ENCODE measurements at places on chromosomes 16 and 17.

- DNase-seq: no peak
Measured at GRCh38 chr17:78268191-78268874, 36.9 kb downstream of the TMEM235 start.

DNA sequence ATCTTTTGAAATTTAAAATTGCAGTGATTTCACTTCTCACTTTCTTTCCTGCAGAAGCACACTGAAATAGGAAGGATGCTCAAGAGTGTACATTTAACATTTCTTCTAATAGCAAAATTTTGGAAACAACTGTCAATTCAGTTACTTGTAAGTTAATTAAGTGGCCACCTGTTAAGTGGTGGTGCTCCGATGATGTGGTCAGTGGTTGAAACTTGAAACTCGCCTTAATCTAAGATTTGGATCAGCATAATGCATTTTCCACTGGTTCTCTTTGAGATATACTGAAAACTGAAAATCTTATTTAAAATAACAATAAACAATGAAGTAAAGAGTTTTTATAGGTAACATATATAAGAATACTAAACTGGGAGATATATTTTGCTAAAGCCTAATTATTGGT, 7.0 kb upstream of the MYH8 start:
- DNase-seq: no peak

GRCh38 chr16:61547626-61548025, 488.6 kb downstream of the CDH8 start:
- DNase-seq: no peak

GRCh38 chr16:31476303-31477219, 4.6 kb downstream of the TGFB1I1 start:
- peak; percentile 84 for DNase-seq

DNA sequence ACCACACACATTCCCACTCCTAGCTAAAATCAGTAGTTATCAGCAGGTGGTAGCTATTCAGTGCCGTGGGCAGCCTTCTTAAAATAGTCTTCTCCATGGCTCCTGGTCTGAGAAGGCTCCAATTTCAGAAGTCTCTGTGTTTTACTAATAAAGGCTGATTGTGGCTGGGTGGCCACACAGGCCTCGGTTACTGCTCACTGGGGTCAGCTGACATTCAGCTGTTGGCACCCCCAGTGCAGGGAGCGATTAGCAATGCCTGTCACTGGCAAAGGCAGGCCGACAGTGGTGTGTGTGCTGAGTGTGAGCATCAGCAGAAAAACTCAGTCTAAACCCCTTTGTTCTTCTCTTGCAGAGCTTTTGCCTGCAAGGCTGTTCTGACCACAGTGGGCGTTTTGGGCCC, 16.6 kb upstream of the DBNDD1 start:
- DNase-seq: no peak

GRCh38 chr16:19182481-19182880, 14.4 kb downstream of the SYT17 start:
- DNase-seq: no peak

GRCh38 chr17:58808609-58809563, 53.2 kb downstream of the PPM1E start:
- DNase-seq: no peak

- DNase-seq: no peak
Measured at GRCh38 chr16:14309001-14309886, 238.1 kb downstream of the MRTFB start.

DNA sequence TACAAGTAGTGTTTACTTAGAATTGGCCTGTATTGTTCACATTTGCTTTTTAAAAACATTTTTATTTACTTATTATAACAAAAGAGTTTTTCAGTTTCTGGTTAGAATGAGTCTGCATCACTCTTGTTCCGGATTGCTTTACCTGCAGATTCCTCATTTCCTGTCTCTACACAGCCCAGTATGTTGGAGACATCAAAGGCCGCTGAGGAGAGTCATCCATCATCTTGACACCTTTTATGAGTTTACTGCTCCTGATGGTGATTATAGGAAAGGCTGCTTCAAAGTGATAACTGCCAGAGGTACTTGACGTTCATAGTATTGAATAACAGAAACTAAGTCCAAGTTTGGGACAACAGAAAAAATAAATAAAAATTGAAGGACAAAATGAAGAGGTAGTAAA, 490.5 kb upstream of the CA10 start:
- no peak for DNase-seq

GRCh38 chr17:15914400-15915170, 30.3 kb upstream of the ADORA2B start:
- no peak for DNase-seq

- no peak for DNase-seq
Measured at GRCh38 chr16:15482068-15482747, 47.8 kb downstream of the BMERB1 start.
